EH (cell line): ENCODE measurements at places on chromosomes 11 and 22.

GRCh38 chr22:49394116-49394785, 433.4 kb downstream of the BRD1 start:
- DNase-seq: no peak

DNA sequence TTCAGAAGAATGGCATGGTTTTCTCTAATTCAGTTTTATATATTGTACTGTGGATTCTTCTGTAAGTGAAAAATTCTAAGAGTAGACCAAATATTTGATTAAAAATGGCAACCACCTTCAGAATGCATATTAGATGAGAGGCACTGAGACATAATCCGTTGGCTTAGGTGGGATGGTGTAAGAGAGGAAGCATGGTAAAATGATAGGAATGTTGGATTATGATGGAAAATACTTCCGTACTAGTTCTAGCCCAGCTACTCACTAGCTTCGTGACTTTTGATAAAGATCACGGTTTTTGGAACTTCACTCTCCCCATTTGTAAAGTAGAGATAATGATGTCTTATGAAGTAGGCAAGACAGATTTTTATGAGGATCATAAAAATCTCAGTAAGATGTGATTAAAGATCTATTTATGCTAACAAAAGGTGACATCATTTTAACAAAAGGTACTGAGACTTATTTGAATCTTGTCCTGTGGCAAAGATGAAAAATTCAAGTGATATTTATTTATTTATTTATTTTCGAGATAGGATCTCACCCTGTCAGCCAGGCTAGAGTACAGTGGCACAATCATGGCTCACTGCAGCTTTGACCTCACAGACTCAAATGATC, 37.5 kb downstream of the UVRAG start:
- DNase-seq: peak; percentile 41

DNA sequence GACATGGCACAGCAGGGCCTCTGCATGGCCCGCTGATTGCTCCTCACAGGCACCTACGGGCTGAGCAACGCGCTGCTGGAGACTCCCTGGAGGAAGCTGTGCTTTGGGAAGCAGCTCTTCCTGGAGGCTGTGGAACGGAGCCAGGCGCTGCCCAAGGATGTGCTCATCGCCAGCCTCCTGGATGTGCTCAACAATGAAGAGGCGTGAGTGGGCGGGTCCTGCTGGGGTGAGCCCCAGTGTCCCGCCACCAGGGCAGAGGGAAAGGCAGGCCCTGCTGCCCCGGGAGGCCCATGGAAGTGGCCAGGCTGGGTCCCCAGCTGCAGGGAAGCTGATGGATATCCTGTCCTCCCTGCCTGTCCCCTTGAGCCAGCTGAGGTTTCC, 18.6 kb upstream of the DGCR8 start:
- peak; percentile 17 for DNase-seq

GRCh38 chr11:4190098-4190497, 95.5 kb downstream of the RRM1 start:
- DNase-seq: no peak

DNA sequence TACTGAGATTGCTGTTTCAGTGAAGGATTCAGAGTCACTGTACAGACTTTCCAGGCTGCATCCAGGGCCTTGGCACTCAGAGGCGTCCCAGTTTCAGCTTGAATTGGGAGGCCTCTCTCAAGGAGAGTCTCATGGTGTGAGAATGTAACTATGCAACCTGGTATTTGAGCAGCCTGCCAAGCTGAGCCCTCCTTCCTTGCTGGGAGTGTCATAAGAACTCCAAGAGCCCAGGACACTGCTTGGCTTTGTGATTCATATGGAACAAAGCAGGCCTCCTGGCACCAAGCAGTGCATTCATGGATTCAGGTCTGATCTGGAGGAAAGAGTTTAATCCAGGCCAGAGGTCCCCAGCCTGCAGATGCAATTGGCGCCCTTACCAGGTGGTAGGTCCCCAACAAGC, 171.7 kb downstream of the DBX1 start:
- DNase-seq: peak; percentile 91

GRCh38 chr11:44780940-44781631, 54.3 kb downstream of the TSPAN18 start:
- DNase-seq: no peak

DNA sequence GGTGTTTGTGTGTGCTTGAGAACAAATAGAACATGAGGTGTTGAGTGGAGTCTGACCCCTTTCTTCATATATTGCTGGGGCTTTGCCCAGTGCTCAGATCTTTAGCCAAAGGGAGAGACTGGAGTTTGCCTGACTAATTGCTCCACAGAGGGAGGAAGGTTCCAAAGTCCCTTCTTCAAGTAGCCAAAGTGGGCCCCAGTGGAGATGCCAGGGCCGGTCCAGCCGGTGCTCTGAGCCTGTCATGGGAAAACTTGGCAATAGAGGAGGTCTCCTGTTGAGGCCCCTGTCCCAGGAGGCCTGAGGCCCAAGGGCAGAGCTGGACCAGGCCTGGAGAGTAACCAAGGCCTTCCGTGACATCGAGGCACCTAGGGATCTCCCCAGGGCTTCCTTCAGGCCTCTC, 112.3 kb downstream of the DSCAML1 start:
- no peak for DNase-seq

GRCh38 chr11:107857550-107858216, 904 bp downstream of the SLC35F2 start:
- DNase-seq: peak; percentile 13

- DNase-seq: peak; percentile 68
These were observed 32.3 kb downstream of the AMOTL1 start for GRCh38 chr11:94800414-94800813.

GRCh38 chr11:99316776-99317520, 296.2 kb downstream of the CNTN5 start:
- no peak for DNase-seq

DNA sequence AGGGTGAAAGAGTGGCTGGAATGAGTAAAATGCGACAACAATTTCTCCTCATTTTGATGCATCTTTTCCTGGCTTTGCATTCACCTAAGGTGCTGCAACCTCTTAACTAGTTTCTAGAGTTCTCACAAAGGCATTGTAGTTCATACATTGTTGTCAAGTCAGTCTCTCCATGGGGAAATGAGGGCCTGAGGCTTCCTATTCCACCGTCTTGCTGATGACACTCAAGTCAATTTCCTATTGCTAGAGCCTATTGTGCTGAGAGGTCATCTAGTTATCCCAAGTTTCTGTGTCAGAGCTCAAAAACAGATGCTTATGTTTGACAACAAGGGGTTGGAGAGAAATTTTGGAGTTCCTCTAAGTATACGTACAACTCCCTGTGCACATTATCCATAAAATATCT, 11.6 kb upstream of the MS4A6A start:
- DNase-seq: no peak

GRCh38 chr11:6320411-6321155, at the start of gene CAVIN3:
CAVIN3 (minus strand) TSS chr11:6320501; CDS start chr11:6320476, 25 bp downstream.
- peak; percentile 93 for DNase-seq

GRCh38 chr11:1256257-1257045, 33.6 kb downstream of the MUC5B start:
- DNase-seq: no peak

DNA sequence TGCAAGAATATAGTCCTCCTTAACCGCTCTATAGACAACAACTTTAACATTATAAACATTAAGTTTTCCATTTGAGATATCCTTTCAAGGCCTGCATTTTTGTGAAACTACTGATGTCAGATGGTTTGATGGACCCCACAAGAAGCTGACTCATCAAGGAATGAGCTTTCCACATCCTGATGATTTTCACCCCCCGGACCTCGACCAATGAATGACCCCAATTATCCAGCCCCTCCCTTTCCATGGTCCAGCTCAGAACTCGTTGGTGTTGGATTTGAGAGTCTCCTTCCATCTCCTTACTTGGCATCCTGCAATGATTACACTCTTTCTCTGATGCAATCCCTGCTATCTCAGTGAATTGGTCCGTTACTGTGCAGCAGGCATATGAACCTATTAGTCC, 31.8 kb upstream of the GUCY1A2 start:
- DNase-seq: peak; percentile 19

- DNase-seq: no peak
These were observed 567.9 kb upstream of the ARHGAP42 start for GRCh38 chr11:100119176-100119575.

- peak; percentile 23 for DNase-seq
These were observed at the start of gene OR51E2 for GRCh38 chr11:4697585-4697984. OR51E2 (minus strand) TSS chr11:4697853; CDS start chr11:4682711, 15,142 bp downstream.

- no peak for DNase-seq
These were observed 164.6 kb downstream of the ST3GAL4 start for GRCh38 chr11:126519764-126520734.

- DNase-seq: peak; percentile 63
These were observed 697.6 kb downstream of the KCNA4 start for GRCh38 chr11:29319210-29319609.

GRCh38 chr11:61682093-61682732, 2.0 kb downstream of the DAGLA start:
- peak; percentile 45 for DNase-seq

DNA sequence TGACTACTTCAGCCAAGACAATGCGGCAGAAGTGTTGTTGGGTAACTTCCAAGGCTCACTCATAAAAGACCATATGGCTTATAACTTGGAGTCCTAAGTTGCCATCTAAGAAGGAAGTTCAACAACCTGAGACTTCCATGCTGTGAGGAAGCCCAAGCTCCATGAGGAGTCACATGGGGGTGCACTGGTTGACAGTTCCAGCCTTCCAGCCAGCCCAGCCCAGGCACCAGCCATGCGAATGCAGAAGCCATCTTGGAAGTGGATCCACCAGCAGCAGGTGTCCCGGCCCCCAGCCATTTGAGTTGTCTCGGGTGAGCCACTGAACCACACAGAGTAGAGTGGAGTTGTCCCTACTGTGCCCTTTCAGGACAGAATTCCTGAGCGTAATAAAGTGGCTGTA, 32.8 kb upstream of the WNT7B start:
- no peak for DNase-seq

GRCh38 chr11:72951193-72951592, 137.0 kb downstream of the ATG16L2 start:
- peak; percentile 47 for DNase-seq

- DNase-seq: no peak
These were observed 1.3 kb downstream of the GNG3 start for GRCh38 chr11:62708793-62709192.

DNA sequence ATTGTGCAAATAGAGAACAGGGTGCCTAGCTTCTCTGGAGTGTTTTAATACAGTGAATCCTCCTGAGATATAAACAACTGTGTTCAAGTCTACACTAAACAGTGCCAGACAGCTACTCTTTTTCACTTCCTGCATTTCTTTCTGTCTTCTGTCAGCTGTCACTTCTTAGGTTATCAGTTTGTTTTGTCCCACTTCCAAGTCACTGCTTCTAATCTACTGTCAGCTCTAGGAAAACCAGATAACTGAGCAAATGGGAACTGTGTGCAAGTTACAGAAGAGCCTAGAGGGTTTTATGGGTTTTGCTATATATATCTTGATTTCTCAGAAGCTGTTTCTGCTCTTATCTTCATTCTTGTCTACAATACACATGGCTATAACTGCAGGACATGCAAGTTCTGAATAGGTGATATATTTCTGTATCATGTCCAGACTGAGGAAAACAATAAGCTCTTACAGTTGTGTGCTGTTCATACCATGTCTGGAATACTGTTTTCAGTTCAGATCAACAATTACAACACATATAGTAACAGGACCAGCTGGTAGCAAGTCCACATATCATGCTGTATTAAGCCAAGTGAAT, 5.8 kb downstream of the PITPNB start:
- DNase-seq: peak; percentile 40

- no peak for DNase-seq
These were observed 70.8 kb downstream of the CDKN1C start for GRCh38 chr11:2814751-2815150.

GRCh38 chr11:129323896-129324502, 51.6 kb upstream of the BARX2 start:
- peak; percentile 16 for DNase-seq

- DNase-seq: peak; percentile 61
These were observed 16.5 kb upstream of the MALAT1 start for GRCh38 chr11:65482306-65482850.

GRCh38 chr11:86624366-86624765, 48.0 kb downstream of the ME3 start:
- DNase-seq: peak; percentile 69

DNA sequence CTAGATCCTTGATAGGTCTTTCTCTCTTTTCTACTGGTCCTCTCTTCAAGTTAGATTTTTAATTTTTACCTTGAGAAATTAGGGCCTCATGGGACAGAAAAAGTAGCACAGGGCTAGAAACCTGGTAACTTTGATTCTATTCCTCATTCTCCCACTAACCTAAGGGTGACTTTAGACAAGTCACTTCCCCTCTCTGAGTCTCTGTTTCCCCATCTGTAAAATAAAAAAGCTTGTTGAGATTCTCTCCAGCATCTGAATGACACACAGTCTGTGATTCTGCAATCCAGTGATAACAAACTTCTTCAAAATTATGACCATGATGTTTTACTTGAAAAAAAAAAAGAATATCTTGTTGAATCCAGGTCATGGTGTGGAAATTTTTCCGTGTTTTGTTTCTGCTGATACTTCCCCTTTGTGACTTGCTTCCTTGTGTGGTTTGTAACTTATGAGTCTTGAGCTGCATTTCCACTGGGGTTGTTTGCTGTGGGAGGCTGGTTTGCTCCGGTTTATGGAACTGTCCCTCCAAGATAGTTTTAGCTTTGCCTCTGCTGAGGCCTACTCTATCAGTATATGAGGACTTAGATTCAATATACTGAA, 9.8 kb upstream of the MPEG1 start:
- no peak for DNase-seq

GRCh38 chr11:35992548-35992947, 48.7 kb downstream of the LDLRAD3 start:
- DNase-seq: no peak
